Naive thymus-derived CD4-positive, alpha-beta T cell (primary cell): ENCODE measurements at places on chromosomes 13 and 19. TPM values are rescaled to one million over a fixed set of nuclear protein-coding genes. Genes with fewer than 3 reads are reported as not detected.

ZNF69 gene
- 4.8 TPM for polyA plus RNA-seq

DNA sequence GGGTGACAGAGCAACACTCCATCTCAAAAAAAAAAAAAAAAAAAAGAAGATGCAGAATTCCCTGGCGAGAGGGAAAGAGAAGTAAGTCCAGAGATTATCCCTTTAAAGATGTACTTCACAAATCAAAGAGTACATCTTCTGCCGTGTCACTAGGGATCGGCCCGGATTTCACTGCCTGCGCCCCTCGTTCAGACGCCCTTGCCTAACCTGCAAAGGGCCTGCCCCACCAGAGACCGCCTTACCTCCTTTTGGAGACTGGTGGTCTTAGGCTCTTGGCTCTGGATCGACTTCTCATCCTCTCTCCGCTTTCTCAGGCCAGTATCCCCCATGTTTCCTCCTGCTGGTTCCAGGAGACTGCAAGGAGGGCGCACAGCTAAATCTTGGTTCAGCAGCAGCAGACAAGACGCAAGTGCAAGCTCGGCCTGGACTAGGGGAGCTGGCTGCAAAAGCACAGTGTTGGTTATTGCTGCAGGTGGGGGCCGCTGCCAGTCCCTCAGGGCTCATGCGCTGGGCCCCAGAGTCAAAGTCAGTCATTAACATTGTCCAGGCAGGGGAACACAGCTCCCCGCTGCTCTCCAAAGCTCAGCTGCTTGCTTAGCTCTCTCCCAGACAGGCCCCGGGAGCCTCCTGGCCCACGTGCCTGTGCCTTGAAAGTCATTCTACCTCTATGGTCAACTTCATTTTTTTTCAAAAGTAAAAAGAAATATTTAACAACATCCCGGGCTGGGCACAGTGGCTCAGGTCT lies 1.2 kb downstream of the SLC7A9 start:
- no peak for DNase-seq

DNA sequence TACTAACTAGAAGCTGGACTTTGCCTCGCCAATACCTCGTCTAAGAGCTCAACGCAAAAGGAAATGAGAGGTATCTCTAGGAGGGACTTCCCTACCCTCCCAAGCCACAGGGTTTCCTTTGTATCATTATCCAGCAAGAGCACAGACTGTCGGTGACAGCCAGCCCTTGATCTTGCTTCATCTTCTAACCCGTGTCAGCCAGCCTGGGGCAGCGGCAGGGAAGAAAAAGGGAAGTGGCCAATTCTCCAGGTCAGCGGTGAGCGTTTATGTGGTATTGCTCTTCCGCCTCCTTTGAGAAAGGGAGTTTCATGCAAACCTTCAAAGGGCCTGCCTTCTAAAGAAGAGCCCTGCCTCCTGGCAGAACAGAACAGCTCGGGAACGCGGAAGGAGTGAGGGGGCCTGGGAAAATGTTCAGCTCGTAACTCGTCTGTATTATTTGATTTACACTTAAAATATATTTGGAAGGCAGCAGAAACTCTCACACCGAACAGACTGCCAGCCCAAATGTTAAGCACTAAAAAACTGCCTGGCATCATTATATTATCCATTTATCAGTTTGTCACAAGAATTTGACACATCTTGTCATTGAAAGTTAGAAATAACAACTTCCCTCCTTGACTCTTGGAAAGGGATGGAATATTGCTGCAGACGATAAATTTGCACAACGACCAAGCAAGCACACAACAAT lies 41.8 kb downstream of the EFNB2 start:
- DNase-seq = no peak

GRCh38 chr13:30341815-30342570 lies 34.6 kb upstream of the KATNAL1 start:
- no peak for DNase-seq

GRCh38 chr19:37999309-38000213 lies 92.6 kb downstream of the SIPA1L3 start:
- no peak for DNase-seq

DNA sequence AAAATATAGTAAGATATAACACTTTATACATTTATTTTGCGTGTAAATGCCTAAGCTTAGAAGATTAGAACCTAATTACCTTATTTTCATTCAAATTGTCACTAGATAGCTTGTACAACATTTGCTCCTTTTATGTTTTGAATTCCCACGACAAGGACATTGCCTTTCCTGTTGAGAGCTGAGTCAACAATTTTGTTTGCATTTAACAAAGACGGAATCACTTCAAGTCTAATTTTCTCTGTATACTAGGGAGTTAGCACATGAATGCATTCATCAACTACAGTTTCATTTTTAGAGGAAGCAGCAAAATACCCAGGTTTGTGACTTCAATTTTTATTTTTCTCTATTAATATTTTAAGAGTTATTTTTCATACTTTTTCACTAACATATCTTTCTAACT lies 48.7 kb upstream of the PCCA start:
- DNase-seq = no peak

DNA sequence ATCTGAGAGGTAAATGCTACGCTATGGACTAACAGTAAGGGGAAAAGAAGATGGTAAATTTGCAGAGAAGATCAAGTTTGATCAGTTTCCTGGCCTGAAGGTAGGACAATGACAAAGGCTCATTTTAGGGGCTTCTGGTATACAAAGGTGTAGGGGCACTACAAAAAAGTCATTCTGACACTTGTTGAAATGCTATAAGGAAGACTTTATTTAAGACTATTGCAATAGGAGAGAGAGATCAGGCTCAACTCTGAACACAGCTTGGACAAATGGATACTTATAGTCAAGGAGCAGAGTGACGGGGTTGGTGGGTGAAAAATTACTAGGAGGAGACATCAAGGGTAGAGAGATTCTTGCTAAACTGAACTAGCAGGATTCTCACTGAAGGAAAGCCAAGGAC lies 37.2 kb upstream of the KPNA3 start:
- no peak for DNase-seq

DNA sequence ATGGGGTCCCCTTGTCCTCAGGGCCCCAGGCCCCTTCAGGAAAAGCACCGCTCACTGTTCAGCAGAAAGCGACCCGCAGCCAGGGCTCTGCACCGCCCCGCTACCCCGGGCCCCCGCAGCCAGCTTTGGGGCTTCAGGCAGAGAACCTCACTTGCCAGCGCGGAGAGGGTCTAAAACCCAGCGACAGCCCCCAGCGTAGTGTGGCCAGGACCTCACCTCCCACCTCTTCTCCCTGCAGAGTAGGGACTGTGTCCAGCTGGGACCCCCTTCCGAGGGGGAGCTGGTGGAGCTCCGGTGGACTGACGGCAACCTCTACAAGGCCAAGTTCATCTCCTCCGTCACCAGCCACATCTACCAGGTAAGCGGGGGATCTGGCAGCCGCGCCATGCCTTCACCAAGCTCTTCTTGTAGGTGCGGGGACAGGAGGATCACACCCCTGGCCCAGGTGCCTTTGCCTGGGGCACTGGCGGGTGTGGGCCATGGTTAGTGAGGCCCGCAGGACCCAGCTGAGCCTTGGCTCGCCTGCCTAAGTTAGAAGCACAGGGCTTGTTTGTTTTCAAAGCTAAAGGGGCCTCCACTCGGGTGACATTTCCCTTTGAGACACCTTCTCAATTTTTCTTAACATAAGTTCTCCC lies 175.7 kb downstream of the KDM4B start:
- DNase-seq = no peak

- no peak for DNase-seq
Observed at GRCh38 chr19:3919793-3920192, 13.1 kb upstream of the NMRK2 start.

PVR gene
- polyA plus RNA-seq = 0.87 TPM

GPR4 gene
- not detected for polyA plus RNA-seq
